Mesendoderm (in vitro differentiated cells): ENCODE measurements at places on chromosomes 12 and 14.

GRCh38 chr12:69701826-69702225 lies 2.7 kb upstream of the BEST3 start:
- DNase-seq = no peak

DNA sequence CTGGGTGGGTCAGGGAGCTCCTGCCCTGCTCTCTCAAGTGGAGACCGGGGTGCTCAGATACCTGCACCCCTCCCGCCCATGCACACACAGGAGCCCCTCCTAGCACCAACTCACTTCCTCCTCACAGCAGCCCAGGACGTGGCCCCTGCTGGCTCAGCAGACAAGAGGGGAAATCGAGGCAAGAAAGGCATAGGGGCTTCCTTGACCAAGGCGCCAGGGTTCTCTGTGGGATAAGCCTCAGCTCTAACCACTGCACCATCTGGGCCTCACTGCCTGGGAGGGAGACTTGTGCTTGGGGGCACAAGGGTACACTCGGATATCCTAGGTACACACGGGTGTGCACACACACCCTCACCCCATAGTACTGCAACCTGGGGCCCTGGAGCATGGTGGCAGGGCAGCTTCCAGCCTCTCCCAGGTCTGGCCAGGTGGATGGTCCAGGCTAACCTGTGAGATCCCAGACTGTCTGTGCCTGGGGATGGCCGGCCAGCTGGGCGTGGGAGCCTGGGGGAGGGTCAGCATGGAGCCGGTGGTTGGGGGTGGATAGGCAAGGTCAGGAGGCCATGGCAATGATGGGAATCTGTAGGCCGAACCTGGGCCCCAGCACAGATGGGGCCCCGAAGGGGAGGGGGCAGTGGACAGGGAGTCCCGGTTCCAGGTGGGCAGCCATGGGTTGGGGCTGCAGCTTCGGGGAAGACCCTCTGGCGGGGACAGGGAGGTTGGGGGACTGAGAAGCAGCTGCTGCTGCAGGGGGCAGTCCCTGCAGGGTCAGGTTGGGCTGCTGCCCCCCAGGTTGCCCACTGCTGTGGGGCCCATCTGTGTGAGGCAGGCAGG lies 312.4 kb downstream of the TMEM121 start:
- no peak for DNase-seq

DNA sequence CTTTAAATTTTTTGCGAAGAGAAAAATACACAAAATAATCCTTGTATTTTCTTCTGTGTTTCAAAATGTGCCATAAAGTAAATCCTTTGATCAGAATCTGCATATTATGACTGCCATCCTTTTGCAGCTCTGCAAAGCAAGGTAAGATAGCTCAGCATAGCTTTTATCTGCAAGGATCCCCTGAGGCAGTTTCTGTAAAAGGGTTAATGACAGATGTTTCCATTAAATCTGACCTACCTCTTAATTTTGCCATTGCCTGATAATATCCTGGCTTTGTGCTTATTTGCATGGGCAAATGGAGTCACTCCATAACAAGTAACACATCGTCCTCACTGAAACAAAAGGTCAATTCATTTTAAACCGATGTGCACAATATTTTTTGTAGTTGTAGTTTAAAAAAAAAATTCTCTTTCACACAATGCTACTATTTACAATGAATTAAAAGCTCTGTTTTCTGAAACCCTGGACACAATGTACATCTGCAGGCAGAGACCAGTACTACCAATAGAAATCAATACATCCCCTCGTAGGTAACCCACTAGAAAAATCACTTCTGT lies 108.5 kb upstream of the SOX5 start:
- no peak for DNase-seq

DNA sequence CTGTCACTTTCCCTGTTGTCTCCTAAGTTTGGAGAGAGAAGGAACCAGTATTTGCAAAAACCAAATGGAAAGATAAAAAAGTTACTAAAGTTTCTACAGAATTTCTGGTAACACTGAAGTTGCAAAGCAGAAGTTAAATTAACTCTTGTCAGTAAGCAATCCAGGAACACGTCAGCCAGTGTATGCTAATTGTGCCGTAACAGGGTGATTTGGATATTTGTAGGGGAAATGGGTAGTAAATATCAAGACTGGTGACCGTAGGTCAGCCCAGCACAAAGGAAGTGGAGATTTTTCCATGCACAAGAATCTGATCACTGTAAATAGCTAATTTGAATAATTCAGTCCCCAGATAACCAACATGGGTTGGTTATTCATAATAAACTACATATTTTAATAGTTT lies 2.3 kb downstream of the CDKN1B start:
- DNase-seq = no peak

DNA sequence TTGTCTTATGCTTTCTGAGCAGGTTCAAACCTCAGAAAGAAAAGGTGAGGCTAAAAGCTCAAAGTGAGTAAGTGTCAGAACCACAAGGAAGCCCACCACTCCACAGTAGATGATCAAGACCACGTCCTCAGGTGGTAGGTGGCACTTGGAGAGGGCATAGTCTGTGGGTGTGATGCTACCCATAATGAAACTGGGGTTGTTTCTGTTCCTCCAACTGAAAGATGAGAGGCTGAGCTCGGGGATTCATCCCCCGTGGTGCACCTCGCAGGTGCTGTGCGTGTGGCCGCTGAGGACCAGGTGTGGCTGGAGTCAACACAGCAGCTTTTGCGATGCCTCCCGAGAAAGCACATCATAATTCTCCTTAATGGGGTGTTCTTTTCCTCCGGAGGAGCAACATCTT lies 285.7 kb downstream of the TTC8 start:
- DNase-seq = no peak

- no peak for DNase-seq
Observed at GRCh38 chr14:100523131-100523842, 63.9 kb downstream of the BEGAIN start.

- no peak for DNase-seq
Observed at GRCh38 chr12:70962226-70962794, 41.8 kb upstream of the PTPRR start.

DNA sequence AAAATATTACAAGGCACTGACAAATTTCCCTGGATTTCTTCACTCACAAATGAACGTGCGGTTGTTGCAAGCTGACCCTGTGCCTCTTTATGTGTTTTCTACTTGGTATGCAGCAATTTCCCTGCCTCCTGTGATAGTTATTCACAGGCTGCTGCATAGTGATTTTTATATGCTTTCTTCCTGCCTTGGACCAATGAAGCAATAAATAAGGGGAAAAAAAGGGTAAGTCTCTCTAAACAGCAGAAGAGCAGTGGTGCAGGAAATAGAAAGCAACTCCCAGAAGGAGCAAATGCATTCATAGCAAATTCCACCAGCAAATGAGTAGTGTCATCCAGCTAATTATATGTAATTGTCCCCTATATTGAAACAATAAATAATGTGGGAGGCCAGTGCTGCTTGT lies 737.9 kb downstream of the GALC start:
- DNase-seq = no peak

GRCh38 chr12:107441665-107442300 lies 243.8 kb upstream of the PWP1 start:
- DNase-seq = no peak

DNA sequence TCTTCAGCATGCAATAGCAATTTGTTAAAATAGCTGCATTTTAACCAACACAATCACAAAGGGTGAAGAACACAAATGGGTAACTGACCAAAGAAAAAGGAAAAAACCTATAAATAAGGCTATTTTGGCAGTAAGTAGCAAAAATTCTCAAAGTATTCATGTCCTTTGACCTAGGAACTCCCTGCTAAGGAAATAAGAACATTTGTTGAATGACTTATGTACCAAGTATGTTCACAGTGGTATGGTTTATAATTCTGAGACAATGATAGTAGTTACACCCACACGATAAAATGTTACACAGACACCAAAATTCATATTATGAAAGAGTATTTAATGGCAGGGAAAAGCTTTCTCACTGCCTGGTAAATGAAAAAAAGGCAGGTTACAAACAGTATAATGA lies 16.9 kb downstream of the CCDC88C start:
- DNase-seq = no peak

- peak; percentile 68 for DNase-seq
Observed at GRCh38 chr14:57871459-57872080, 5.7 kb upstream of the SLC35F4 start.

- DNase-seq = no peak
Observed at GRCh38 chr14:64844969-64845536, 34.7 kb downstream of the SPTB start.

GRCh38 chr12:111222523-111222922 lies 146.4 kb downstream of the PHETA1 start:
- DNase-seq = no peak

DNA sequence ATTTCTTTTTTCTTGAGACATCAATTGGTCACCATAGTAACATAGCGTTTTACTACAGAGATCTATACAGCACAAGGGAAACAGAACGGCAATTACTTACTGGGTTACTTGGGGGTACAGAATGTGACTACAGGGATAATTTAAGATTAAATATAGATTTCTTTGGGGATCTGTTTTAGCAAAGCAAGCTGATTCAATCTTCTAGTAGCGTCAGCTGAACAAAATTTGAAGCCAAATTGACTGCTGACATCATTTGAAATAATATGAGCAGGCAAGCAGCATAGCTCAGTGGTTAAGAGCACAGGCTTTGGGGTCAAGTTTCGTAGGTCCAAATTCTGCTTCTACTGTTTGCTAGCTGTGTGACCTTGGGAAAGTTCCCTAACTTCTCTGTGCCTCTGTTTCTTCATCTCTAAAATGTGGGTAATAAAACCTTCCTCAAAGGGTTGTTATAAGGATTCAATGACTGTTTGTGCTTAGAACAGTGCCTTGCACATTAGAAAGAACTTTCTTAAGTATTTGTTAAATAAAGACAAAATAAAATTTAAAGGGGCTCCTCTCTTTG lies 12.8 kb downstream of the GPR19 start:
- no peak for DNase-seq

GRCh38 chr12:57153415-57153997 lies 6.1 kb upstream of the LRP1-AS start:
- no peak for DNase-seq

GRCh38 chr14:50263321-50263720 lies 31.9 kb upstream of the SOS2 start:
- DNase-seq = no peak

- DNase-seq = no peak
Observed at GRCh38 chr12:121610239-121611149, 15.8 kb upstream of the ORAI1 start.

DNA sequence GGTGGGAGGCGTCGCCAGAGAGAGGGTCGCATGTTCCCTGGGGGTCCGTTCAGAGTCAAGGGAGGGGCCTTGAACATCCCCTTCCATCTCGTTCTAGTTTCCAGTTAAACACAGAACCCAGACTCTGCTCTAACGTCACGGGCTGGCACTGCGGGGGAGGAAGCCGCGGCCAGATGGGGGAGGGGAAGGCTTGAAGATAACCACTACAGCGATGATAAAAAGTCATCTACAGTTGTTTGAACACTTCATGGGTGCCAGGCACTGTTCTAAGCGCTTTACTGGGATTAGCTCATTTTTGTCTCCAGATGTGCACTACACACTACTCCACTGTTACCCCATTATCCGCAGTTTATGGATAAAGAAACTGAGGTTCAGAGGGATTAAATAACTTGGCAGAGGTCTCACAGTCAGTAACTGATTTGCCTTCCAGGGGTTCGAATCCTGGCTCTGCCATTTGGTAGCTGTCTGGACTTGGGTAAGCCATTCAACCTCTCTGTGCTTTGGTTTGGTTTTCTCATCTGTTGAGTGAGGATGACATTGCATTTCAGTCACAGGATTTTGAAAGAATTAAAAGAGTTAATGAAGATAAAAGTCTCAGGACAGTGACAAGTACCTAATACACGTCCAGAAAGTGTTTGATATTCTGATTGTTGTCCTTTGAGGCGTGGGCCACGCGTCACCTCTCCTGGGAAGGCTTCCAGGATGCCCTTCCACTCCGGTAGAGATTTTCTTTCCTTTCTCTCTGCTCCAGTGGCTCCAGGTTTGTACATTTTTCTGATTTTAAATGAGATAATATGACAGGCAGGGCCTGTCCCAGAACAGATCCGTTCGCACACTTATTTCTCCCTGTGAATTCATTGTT lies 798 bp upstream of the RASAL1 start:
- peak; percentile 62 for DNase-seq

DNA sequence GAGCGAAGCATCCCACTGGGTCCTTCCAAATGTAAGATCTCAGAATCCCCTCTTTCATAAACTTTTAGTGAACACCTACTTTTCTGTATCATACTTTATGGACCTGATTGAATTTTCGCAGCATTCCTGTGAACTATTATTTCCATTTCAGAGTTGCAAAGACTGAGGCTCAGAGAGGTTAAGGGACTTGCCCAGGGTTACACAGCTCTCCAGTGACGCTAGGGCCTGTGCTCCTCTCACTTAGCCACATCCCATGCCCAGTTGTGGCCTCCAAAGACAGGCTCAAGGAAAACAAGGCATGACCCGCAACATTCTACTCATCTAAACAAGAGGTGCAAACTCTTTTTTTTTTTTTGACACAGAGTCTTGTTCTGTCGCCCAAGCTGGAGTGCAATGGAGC lies 25.9 kb upstream of the SPPL3 start:
- DNase-seq = no peak

DNA sequence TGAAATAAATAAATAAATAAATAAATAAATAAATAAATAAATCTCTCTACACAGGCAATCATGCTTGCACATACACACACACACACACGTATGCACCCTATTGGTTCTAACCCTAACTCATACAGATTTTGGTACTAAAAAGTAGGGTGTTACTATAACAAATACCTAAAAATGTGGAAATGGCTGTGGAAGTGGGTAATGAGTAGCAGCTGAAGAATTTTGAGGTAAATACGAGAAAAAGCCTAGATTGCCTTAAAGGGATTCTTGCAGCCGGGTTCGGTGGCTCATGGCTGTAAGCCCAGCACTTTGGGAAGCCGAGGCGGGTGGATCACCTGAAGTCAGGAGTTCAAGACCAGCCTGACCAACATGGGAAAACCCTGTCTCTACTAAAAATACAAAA lies 15.7 kb upstream of the SLC2A3 start:
- DNase-seq = no peak

- no peak for DNase-seq
Observed at GRCh38 chr12:89339526-89339925, 12.8 kb downstream of the DUSP6 start.

GRCh38 chr14:84028080-84028604 lies 1501.8 kb upstream of the FLRT2 start:
- no peak for DNase-seq
